ENCODE measurements at places on chromosomes 6 and 20.

DNA sequence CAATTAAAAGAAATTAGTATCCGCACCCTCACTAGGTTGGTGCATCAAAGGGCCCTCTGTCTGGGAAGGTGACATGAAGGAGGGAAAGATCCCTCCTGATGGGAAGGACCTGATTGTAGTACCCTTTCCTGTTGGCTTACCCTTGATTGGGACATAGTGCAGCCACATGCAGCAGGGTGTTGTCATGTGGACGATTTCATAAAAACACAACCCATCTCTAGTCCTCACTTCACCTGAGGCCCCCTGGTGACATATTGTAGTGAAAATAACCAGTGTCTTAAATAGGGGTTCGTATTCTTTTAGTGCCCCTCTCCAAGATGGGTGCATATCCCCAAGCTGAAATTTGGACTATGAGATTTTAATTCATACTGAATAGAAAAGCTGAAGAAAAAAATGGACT lies 97.3 kb downstream of the SLX4IP start:
- no peak for DNase-seq

DNA sequence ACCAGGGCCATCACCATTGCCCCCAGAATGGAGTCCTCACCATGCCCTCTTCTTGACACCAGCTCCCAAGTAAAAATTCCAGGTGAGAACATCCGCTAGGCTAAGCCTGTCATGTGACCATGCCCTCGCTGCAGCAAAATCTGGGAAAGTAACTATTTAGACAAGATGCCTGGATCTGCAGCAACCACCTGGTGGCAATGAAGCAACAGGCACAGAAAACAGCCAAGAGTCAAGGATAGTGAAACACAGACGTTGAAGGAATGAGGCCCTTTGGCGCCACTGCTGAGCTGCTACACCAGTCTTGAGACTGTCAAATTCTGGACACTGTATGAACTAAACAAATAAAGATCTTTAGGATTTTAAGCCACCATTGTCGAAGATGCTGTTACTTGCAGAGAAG lies 30.1 kb upstream of the TGM6 start:
- DNase-seq: no peak

DNA sequence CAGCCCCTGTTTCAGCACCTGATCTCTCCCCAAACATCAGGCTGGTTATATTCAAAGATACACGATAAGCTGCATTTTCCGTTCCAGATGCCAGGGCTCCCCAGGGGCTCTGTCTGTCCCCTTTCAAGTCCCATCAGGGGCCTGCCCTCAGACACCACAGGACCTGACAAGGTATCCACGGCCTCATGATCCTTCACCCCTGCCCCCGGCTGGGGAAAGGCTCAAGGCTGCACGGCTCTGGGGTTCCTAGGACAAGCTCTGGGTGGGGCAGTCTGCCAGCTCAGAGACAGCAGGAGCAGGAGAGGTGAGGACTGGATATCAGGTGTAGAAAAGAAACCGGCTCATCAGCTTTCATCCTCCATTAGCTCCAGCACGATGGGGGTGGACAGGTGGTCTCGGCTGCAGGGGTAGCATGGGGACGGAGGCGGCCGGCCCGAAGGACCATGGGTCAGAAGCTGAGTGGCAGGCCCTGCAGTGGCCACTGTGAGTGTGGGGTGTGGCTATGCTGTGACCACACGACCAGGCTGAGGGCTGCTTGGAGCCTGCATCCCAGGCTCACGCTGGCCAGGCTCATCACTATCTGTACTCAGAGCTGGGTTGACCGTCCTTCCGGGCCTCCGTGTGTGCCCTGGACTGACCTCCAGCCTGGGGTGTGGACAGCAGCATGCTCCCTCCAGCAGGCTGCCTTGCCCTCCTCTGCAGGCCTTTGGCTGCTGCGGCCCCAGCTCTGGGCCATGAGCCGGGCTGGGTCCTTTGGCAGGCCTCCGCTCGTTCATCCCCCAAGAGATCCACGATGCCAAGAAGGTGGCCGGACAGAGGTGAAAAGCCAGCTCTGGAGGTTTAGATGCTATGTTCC lies 386.2 kb downstream of the THBS2 start:
- DNase-seq: no peak

DNA sequence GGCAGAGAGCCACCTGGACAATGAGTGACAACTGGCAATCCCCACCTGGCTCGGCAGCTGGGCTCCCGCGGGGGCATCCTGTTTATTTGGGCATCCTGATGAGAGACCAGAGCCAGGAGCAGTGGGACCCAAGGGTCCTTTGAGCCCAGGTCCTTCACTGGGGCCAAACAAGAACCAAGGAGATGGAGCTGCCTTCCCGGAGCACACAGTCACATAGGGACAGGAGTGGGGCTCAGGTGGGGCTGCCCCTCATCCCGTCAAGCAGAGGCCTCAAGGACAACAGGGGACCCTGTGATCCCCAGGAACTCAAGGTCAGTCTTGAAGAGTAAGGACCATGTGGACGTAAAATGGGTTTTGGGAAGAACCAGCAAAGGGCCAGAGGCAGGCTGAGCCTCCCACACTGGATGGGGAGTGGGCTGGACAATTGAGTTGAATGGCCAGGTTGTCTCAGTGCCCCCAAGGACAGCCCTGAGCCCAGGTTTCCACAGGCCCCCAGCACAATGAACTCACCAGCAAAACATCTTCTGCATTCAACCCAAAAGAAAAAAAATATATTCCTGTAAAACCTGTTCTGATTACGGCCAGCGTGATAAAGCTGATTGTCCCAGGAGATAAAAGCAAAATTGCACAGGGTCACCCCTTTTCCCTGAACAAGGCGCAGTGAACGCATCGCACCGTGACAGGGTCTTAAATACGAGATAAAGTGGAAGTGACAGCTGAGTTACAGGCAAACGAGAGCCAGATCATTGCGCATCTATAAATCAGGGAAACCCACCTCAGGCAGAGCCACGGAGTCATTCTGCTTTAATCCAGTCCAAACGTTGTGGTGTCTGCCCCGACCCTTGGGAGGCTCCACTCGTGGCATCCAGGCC lies 86.2 kb downstream of the ANKRD60 start:
- DNase-seq: no peak

GRCh38 chr20:34629342-34629741 lies 47.5 kb downstream of the PIGU start:
- DNase-seq: no peak

- DNase-seq: no peak
These were observed 149.5 kb upstream of the SASH1 start for GRCh38 chr6:148193063-148193680.

DNA sequence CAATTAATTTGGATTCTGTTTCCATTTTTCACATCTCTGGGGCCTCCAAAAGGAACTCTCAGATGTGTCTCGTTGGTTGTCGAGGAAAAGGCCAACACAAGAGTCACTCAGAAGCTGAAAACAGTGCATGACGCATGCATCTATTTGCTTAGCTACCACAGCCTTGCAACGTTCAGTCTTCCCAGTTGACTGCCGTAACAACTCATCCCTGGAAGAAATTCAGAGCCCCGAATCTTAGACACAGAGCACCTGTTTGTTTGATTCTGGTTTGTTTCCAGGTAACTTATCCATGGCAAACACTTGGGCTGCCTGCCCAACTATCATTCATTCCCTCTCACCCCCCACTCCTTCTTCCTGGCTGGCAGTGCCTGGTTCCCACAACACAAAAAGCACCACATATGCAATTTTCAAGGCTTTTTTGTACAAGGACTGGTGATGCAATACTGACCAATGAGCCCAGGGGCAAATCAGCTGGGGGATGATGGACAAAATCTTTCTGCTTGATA lies 60.5 kb downstream of the ZMYND8 start:
- no peak for DNase-seq

- DNase-seq: no peak
These were observed 10.2 kb upstream of the FOXC1 start for GRCh38 chr6:1599469-1599868.

DNA sequence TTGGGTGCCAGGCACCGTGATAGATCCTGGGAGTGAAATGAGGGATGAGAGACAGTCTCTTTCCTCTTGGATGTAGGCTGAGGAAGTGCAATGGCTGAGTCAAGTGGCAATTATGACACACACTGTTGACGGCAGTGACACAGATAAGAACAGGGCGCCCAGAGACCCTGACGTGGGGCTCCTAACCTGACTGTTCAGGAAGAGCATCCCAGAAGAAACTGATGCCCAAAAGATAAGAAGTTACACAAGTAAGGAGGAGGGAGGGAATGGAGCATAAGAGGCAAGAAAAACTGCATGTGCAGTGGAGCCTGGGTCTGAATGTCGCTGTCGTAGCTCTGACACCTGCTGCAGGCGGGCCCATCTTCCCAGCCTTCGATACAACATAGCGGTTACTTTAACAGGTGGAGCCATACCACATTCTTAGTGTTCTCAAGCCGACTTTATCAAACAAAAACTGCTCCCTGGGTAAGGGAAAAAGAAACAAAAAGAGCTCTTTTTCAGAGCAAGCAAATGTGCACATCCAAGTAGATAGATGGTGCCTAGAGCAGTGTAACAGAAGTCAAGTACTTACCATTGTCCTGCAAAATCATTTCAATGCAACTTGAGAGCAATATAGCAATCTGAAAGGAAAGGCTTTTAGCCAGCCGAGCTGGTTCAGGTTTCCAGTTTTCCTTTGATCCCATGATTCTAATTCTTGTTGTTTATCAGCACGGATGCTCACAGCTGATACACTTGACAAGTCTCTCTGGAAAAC lies 463.9 kb upstream of the JARID2 start:
- DNase-seq: no peak

- no peak for DNase-seq
These were observed 132.8 kb downstream of the TINAG start for GRCh38 chr6:54441020-54441419.

GRCh38 chr6:6851059-6851948 lies 256.5 kb upstream of the RREB1 start:
- DNase-seq: no peak

GRCh38 chr20:4305091-4305490 lies 289.7 kb upstream of the RNF24 start:
- DNase-seq: no peak

Data from activated T-helper 1 cell treated with anti-CD3 and anti-CD28 coated beads, Interleukin-12 subunit alpha, Interleukin-12 subunit beta, Interleukin-2, Interleukin-4 antibody, amounts not matched to agents 30 ng/mL and 10 ng/mL and 1 ng/mL, durations not matched to agents 14 hours and 24 hours and 36 hours (primary cell).